ENCODE measurements at places on chromosomes 3 and 15. TPM values are rescaled to one million over a fixed set of nuclear protein-coding genes. Genes with fewer than 3 reads are reported as not detected.

LSAMP gene
- 4.5 TPM for total RNA-seq

NMB gene
- total RNA-seq = 14.0 TPM

- H3K27me3 ChIP-seq = peaks cover 25% of the 10 kb centered on the region
- H3K36me3 ChIP-seq = no peaks in the 10 kb centered on the region
- no peak for DNase-seq
- no peaks in the 10 kb centered on the region for H3K4me1 ChIP-seq
- H3K4me3 ChIP-seq = no peak overlapping the region
Observed at GRCh38 chr3:193836511-193836910, 243.5 kb downstream of the OPA1 start.

GRCh38 chr3:139243710-139244109, 100.1 kb upstream of the MRPS22 start:
- no peak overlapping the region for H3K4me3 ChIP-seq
- H3K4me1 ChIP-seq = no peaks in the 10 kb centered on the region
- no peaks in the 10 kb centered on the region for H3K27me3 ChIP-seq
- H3K36me3 ChIP-seq = no peaks in the 10 kb centered on the region
- no peak for DNase-seq

Data from GM23248 (cell line).